CD4-positive, alpha-beta memory T cell (primary cell): ENCODE measurements at places on chromosomes 6 and 20. TPM values are rescaled to one million over a fixed set of nuclear protein-coding genes. Genes with fewer than 3 reads are reported as not detected.

GRCh38 chr6:160424256-160424655 lies 76.1 kb downstream of the SLC22A3 start:
- H3K36me3 ChIP-seq: no peaks in the 10 kb centered on the region
- no peak for DNase-seq
- H3K27me3 ChIP-seq: peaks cover 3% of the 10 kb centered on the region
- peaks cover 10% of the 10 kb centered on the region for H3K4me1 ChIP-seq
- H3K27ac ChIP-seq: no peak overlapping the region
- no peak overlapping the region for H3K4me3 ChIP-seq

DNA sequence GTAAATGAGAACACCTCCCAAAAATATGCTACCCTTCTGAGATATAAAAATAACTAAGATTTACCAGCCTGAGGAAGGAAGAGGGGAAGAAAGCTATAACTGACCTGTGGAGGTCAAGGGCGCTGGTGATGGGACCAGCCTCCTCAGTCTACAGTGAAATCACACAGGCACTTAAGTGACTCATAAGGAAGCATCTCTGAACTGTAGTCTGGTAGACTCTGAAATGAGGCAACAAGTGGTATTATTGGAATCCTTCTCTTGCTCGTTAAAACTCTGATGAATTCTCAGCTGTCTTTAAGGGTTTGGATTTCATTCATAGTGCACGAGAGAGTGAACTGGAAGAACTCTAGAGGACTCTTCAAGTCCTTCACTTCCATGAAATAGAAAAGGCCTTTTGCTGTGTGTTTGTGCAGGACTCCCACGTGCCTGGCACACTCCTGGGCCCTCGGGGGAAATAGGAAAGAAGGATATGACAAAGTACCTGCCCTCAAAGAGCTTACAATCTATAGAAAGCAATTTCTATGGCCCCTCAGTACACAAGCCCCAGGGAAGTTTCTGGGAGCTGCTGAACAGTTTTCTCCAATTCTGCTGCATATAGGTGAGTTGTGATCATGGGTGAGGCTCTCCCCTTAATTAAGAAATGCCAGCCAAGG lies 231.8 kb upstream of the RREB1 start:
- DNase-seq: no peak
- no peak overlapping the region for H3K27ac ChIP-seq
- H3K4me1 ChIP-seq: no peaks in the 10 kb centered on the region
- no peaks in the 10 kb centered on the region for H3K36me3 ChIP-seq
- H3K27me3 ChIP-seq: no peaks in the 10 kb centered on the region

- H3K4me1 ChIP-seq: peaks cover 53% of the 10 kb centered on the region
- no peak for DNase-seq
- H3K27ac ChIP-seq: no peak overlapping the region
- no peak overlapping the region for H3K4me3 ChIP-seq
- H3K36me3 ChIP-seq: peaks cover 61% of the 10 kb centered on the region
- H3K27me3 ChIP-seq: no peaks in the 10 kb centered on the region
Observed at GRCh38 chr6:30725713-30726505, 5.8 kb downstream of the TUBB start.

The ARID1B gene
- 5.4 TPM for polyA plus RNA-seq

The TLDC2 gene
- polyA plus RNA-seq: not detected

The ZBTB46 gene
- polyA plus RNA-seq: not detected

The SRC gene
- 0.32 TPM for polyA plus RNA-seq

- no peak for DNase-seq
- H3K4me3 ChIP-seq: no peak overlapping the region
- H3K27ac ChIP-seq: no peak overlapping the region
- H3K27me3 ChIP-seq: no peaks in the 10 kb centered on the region
- H3K4me1 ChIP-seq: peaks cover 24% of the 10 kb centered on the region
Observed at GRCh38 chr6:18390476-18390875, 3.3 kb downstream of the RNF144B start.

DNA sequence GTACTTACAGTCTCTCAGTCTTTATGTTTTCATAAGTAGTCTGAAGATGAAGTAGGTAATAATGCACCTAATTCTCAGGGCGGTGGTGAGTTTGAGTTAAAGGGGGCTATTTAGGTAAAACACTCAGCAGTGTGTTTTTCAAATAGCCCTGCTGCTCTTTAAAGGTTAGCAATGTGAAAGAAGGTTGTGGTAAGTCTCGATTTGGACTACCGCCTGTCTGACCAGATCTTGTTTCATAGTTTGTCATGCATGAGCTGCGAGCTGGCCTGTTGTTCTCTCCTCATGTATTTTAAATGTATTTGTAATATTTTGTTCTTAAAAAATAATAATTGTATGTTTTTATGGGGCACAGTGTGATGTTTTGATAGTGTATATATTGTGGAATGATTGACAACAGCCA lies 340.2 kb downstream of the DHX35 start:
- no peak overlapping the region for H3K27ac ChIP-seq
- no peak overlapping the region for H3K4me3 ChIP-seq
- no peaks in the 10 kb centered on the region for H3K4me1 ChIP-seq

GRCh38 chr6:51398064-51398705 lies 579.5 kb downstream of the TFAP2B start:
- no peaks in the 10 kb centered on the region for H3K36me3 ChIP-seq
- H3K4me3 ChIP-seq: no peak overlapping the region
- DNase-seq: no peak
- H3K27me3 ChIP-seq: no peaks in the 10 kb centered on the region
- no peak overlapping the region for H3K27ac ChIP-seq
- H3K4me1 ChIP-seq: no peaks in the 10 kb centered on the region

- peaks cover 24% of the 10 kb centered on the region for H3K36me3 ChIP-seq
- H3K4me3 ChIP-seq: no peak overlapping the region
- H3K27me3 ChIP-seq: no peaks in the 10 kb centered on the region
- H3K4me1 ChIP-seq: peaks cover 40% of the 10 kb centered on the region
Observed at GRCh38 chr6:136563386-136564152, 13.3 kb upstream of the MAP7 start.
